ENCODE measurements at places on chromosomes 4 and X.

- no peak for DNase-seq
These were observed 135.0 kb upstream of the IL15 start for GRCh38 chr4:141501395-141501794.

GRCh38 chrX:40096395-40097091 lies 1.2 kb downstream of the BCOR start:
- peak; percentile 22 for DNase-seq

DNA sequence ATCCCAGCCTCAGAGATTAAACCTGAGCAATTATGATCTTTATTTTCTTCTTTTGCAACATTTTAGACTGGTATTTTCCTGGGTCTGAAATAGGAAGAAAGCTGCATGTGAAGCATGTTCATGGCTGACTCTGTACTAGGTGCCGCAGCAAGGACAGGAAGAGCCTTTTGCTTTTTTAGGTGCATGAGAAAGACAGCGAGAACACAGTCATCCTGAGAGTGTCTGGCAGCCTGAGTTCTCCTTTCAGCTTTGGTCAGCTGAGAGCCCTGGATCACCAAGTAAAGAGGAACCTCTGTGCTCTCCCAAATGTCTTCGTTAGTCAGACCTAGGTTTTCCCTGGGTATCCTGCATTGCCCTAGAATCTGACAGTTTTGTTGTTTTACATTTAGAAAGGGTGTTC lies 29.8 kb downstream of the FAM149A start:
- no peak for DNase-seq

GRCh38 chrX:19557822-19558221 lies 42.5 kb upstream of the MAP3K15 start:
- no peak for DNase-seq

DNA sequence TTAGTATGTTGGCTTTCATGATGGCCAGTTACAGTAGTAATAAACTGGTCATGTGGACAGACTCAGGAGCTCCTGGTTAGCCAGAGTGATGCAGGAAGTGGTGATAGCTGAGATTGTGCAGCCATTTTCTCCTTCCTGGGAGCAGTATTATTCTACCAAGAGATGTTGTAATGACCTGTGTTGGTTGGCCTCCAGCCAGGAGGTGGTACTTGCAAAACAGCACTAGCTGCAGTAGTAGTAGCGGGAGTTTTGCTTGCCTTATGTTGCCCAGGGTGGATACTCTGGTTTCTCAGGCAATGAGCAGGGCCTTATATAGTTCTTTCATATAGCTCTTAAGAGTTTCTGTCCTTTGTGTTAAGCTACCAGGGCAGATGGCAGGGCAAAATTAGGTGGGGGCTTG lies 998.8 kb downstream of the GLUD2 start:
- no peak for DNase-seq

GRCh38 chr4:53764761-53765490 lies 173.6 kb upstream of the LNX1 start:
- DNase-seq = no peak

- no peak for DNase-seq
These were observed 46.1 kb downstream of the EVC start for GRCh38 chr4:5757091-5757490.

GRCh38 chrX:78708816-78709215 lies 38.7 kb upstream of the LPAR4 start:
- no peak for DNase-seq

DNA sequence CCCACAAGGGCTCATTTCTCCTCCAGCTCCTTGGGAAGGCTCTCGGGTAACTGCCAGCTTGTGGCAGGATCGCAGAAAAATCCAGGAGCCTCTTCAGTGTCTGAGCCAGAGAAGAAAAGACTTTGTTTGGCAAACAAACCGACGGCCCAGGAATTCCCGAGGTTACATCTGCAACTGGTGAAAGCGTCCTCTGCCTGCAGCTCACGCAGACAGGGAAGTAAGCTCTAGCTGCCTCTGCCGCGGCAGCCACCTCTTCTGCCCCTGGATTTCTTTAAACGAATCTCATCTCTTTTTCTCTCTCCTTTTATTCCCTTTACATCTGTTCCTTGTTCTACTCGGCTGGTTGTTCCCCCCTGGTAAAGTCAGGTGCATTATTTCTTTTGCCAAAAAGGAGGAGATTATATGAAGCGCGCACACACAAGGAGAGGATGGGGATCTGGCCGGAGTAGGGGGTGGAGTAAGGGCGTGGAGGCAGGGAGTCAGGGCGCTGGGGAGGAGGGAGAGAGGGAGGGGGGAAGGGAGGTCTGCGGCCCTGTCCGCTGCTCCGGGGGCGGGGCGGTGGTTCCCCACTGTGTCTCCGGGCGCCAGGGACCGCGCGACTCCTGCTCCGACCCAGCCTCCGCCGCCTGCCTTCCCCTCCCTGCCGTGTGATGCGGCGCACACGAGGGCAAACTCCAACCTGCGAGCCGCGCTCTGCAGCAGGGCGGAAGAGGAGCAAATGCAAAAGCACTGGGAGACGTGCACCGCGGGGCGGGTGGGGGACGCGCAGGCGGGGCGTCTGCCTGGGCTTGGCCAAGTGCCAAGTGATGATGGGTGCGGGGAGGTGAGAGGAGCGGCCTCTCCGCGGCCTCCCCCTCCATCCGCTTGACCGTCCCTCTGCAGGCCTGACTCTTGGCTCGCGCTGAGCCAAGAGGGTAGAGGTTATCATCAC lies at the start of gene DCHS2:
TSS of gene DCHS2 (minus strand) at position 459 of the 931 bp plus-strand sequence. CDS start at position 15, 444 bp downstream.
- no peak for DNase-seq

GRCh38 chr4:17814140-17814539 lies 3.4 kb downstream of the NCAPG start:
- no peak for DNase-seq

DNA sequence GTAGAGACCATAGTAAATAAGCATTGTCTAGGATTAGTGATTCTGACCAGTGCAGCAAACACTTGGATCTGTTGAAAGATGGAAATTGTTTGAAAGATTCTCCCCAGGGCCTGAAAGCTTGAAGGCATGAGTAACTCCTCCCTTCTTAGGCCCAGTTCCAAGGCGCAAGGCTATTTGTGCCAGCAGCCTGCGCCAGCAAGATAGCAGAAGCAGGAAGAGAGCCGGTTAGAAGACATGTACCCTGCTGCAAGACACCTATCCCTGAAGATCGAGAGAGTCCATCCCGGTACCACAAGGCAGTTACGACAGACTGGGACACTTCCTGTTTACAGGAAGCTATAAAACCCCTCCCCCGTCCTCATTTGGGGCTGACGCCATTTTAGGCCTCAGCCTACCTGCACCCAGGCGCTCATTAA lies 72.4 kb upstream of the JADE1 start:
- DNase-seq = peak; percentile 89

DNA sequence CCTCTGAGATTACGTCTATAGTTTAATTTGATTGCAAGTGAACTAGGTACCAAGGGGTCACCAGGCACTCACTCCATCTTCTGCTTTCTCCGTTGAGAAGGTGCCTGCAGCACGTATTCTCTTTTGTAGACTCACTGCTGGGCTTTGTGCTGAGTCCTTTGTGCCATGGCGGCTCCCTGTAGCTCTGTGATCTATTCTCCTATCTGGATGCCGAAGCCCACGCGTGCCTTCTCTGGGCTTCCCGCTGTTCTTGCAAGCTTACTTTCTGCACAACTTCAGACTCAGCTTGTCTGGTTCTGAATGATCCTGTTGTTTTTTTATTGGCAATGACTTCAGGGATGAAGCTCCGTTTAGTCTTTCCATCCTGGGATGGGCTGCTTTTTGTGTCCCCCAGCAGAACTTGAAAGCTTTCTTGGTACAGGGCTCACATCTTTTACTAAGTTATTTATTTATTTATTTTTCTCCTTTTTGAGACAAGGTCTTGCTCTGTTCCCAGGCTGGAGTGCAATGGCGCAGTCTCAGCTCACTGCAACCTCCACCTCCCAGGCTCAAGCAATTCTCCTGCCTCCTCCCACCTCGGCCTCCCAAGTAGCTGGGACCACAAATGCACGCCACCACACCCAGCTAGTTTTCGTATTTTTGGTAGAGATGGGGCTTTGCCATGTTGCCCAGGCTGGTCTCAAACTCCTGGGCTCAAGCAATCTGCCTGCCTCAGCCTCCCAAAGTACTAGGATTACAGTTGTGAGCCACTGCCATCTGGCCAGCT lies 100.9 kb upstream of the NKX1-1 start:
- no peak for DNase-seq

DNA sequence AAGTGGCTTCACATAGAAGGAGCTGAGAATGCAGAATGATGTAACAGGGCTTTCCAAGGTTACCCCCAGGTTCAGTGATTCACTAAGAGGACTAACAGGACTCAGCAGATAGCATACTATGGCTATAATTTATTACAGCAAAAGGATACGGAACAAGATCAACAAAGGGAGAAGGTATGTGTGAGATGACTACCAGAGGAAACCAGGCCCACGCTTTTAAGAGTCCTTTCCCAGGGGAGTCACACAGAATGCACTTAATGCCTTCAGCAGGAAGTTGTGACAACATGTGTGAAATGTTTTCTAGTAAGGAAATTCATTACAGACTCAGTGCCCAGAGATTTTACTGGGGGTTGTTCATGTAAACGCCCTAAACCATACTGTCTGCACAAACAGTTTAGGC lies 373.6 kb upstream of the MAGEB2 start:
- no peak for DNase-seq

GRCh38 chrX:103329991-103330390 lies at the start of gene TCEAL7:
Gene TCEAL7, plus strand, starts transcription at chrX:103330239. Its CDS starts 1,165 bp downstream, at chrX:103331404.
- DNase-seq = no peak

- DNase-seq = no peak
These were observed 50.8 kb downstream of the SMIM14 start for GRCh38 chr4:39587881-39588280.

DNA sequence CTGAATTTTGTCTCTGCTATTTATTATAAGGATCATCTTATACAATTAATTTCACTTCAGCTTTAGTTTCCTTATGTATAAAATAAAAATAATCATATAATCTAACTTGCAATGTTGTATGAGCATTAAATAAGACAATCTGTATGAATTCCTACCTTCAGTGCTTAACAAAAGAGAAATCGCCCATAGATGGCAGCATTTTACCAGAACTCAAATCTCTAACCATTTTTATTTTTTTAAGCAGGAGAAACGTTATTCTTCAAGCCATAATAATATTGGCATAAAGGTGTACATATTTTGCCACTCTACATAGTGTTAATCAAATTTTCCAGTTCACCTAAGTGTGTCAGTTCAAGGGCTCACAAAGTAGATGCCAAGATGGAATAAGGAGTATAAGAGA lies 78.8 kb downstream of the TMEM47 start:
- DNase-seq = peak; percentile 1

DNA sequence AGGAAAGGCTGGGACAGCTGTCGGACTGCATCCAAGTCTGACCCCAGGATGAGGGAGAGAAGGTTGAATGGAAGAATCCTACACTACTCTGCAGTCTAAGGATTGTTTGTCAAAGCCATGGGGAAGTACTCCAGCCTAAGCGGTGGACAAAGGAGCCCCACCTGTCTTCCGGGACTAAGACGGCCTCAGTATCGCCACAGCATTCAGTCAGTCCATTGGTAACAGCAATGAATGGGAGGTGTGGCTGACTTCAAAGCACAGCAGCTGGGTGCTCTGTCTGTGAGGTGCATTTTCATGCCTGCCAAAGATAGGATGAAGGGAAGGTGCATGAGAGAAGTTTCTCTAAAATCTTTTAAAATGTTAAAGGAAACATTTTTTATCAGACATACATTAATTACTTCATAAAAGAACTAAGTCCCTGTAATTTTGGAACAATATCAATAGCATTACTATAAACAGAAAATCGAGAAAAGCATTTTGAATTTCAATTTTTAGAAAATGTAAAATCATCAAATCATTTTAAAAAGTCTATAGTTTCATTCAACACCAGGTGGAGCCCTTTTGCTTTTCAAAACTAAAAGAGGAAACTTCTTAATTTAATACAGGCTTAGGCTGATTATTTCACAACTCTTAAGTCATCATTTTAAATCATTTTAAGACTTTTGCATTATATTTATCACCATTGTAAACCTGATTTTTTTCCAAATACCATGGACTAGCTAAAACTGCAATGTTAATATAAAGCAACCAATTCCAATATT lies 27.6 kb upstream of the INTU start:
- DNase-seq = peak; percentile 48

- DNase-seq = no peak
These were observed 151.5 kb downstream of the CHIC2 start for GRCh38 chr4:53912766-53913497.

GRCh38 chrX:47561659-47562151 lies 700 bp downstream of the ARAF start:
- no peak for DNase-seq

- no peak for DNase-seq
These were observed 9.3 kb downstream of the ZNF185 start for GRCh38 chrX:152907084-152907651.

GRCh38 chr4:155473420-155474095 lies 96.8 kb upstream of the MAP9 start:
- DNase-seq = no peak

- no peak for DNase-seq
These were observed 703.5 kb downstream of the FAT4 start for GRCh38 chr4:126018274-126018673.

- DNase-seq = peak; percentile 38
These were observed 18.7 kb downstream of the FAM184B start for GRCh38 chr4:17762726-17763125.

GRCh38 chrX:40145923-40146261 lies 48.1 kb upstream of the BCOR start:
- no peak for DNase-seq

- DNase-seq = peak; percentile 3
These were observed 75.6 kb downstream of the AFAP1 start for GRCh38 chr4:7863911-7864681.

- no peak for DNase-seq
These were observed 200.3 kb downstream of the ANTXR2 start for GRCh38 chr4:79872738-79873137.
